ENCODE measurements at places on chromosomes 12 and 14.
A peak's percentile ranks its signal among the peaks of the same experiment; 100 is the strongest.

DNA sequence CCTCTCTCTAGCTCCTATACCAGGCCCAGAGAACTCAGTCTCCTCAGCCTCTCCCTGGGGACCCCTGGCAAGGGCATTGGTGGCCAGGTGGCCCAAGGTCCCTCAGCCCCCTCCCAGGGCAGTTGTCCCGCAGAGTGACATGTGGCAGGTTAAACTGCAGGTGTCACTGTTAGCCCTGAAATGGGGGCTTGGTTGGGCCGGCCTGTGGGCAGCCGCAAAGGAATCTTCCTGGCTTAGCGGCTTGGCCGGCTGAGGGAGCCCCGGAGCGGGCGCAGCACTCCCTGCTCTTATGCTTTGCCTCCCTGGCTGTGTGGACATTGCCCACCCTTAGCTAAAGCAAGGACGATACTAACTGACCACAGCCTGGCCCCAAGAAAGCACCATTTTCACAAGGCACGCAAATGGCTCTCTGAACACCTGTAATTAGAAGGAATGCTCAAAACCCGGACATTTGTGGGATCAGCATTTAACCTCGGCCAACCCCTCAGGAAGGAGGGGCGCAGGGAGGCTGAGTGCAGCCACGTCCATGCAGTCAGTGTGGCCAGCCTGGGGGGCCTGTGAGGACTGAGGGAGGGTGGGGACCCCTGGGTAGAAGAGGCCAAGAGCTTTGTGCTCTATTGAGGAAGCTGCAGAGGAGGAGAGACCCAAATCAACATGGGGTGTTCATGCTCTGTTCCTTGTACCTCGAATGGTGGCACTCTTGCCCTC, 82.2 kb downstream of the PAPOLA start:
- DNase-seq: no peak
- no peaks in the 10 kb centered on the region for H3K27me3 ChIP-seq
- H3K36me3 ChIP-seq: no peaks in the 10 kb centered on the region

- peaks cover 38% of the 10 kb centered on the region for H3K4me1 ChIP-seq
- H3K27ac ChIP-seq: peak overlapping the region; percentile 98
- H3K27me3 ChIP-seq: no peaks in the 10 kb centered on the region
- peaks cover 6% of the 10 kb centered on the region for H3K36me3 ChIP-seq
- peak overlapping the region; percentile 97 for H3K4me3 ChIP-seq
Observed at GRCh38 chr14:24368562-24369252, 723 bp downstream of the NFATC4 start.

GRCh38 chr12:25071366-25071765, 122.5 kb upstream of the BCAT1 start:
- no peak overlapping the region for H3K27ac ChIP-seq
- no peak for DNase-seq
- no peaks in the 10 kb centered on the region for H3K36me3 ChIP-seq
- no peaks in the 10 kb centered on the region for H3K4me1 ChIP-seq
- H3K4me3 ChIP-seq: no peak overlapping the region

DNA sequence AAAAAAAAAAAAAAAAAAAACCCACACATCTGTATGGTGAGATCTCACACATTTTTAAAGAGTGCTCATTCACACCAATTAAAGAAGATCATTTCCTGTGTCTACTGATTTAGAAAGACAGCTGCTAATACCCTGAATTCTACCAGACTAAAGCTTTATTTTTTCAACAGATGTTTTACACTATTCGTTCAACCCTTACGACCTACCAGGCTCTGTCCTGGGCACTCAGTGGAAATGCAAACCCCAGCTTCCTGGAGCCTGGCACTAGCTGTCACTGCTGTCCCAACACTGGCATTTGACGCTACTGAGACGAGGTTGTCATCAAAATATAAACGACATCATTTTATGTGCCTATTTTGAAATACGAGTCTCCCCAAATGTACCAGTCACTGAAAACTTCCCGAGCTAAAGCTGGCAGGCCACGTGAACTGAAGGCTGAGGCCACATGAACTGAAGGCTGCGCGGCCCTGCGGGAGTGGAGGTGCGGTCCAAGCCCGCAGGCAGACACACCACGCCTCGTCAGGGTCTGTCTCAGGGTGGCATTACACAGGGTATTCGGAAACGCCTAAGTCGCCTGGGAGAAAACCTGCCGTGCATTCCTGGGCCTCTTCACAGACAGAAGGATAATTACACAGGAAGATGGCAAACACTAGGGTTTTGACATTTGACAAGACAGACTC, 27.2 kb downstream of the SLC15A4 start:
- peak overlapping the region; percentile 82 for H3K27ac ChIP-seq
- peaks cover 14% of the 10 kb centered on the region for H3K4me1 ChIP-seq
- no peak overlapping the region for H3K4me3 ChIP-seq
- no peaks in the 10 kb centered on the region for H3K27me3 ChIP-seq
- peaks cover 72% of the 10 kb centered on the region for H3K36me3 ChIP-seq

GRCh38 chr12:123065676-123066383, 85.1 kb downstream of the PITPNM2 start:
- no peaks in the 10 kb centered on the region for H3K27me3 ChIP-seq
- peak overlapping the region; percentile 88 for H3K27ac ChIP-seq
- H3K4me1 ChIP-seq: peaks cover 37% of the 10 kb centered on the region
- no peaks in the 10 kb centered on the region for H3K36me3 ChIP-seq
- H3K4me3 ChIP-seq: no peak overlapping the region
- DNase-seq: no peak

GRCh38 chr12:106246891-106247673, 738 bp downstream of the CKAP4 start:
- no peak for DNase-seq
- H3K27ac ChIP-seq: peak overlapping the region; percentile 95
- peaks cover 5% of the 10 kb centered on the region for H3K36me3 ChIP-seq
- peaks cover 52% of the 10 kb centered on the region for H3K4me1 ChIP-seq

Measured in thoracic aorta (tissue), 2 donors.